ENCODE measurements at places on chromosomes 12 and 14. TPM values are rescaled to one million over a fixed set of nuclear protein-coding genes. Genes with fewer than 3 reads are reported as not detected.

DNA sequence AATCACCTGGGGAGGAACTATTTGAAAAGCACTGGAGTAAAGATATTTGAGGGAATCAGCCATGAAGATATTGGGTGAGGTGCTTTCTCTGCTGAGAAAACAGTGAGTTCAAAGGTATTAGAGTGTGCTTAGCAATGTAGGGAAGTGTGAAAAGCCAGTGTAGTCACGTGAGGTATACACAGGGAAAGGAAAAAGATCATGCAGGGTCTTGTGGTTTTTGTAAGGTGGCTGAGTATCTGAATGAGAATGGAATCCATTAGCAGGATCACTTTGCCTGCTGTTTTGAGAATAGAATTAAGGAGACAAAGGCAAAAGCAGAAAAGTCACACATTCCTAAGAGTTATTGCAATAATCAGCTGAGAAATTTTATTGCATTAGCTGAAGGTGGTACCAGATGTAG is 193.0 kb downstream of the PIK3C2G start:
- no peak for DNase-seq

The NFKBIA gene
- total RNA-seq: 76.5 TPM

The WSCD2 gene
- 1.1 TPM for total RNA-seq

The KRT85 gene
- not detected for total RNA-seq

DNA sequence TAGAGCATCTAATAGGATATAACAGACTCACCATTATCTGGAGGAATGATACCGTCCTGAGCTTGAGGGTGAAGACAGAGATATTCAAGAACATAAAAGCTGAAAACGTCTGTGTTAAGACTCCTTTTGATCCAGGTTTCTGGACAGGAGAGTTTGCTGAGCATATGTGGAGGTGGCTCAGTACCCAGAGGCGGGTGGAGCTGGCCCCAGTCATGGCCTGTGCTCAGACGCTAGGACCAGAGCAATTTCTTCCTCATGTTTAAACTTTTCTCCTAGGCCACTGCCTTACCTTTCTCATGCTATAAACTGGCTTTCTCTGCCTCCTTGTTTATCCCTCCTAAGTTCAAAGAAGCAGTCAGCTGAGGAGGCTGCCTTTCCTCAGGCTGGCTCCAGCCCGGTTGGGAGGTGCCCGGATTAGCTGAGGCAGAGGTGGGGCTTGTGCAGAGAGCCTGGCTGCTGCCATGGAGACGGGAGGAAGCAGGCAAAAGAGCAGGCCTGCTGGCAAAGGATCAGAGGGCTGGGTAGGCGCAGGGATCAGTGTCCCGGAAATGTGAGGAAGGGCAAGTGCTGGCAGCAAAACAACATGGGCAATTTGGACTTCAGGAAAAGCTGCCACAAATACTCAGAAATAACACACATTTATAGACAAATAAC is 13.7 kb downstream of the COA8 start:
- DNase-seq: peak; percentile 86

GRCh38 chr14:72595152-72595862 is 298.6 kb downstream of the DPF3 start:
- DNase-seq: no peak

The POTEM gene
- not detected for total RNA-seq

The TMEM30B gene
- 1.3 TPM for total RNA-seq

DNA sequence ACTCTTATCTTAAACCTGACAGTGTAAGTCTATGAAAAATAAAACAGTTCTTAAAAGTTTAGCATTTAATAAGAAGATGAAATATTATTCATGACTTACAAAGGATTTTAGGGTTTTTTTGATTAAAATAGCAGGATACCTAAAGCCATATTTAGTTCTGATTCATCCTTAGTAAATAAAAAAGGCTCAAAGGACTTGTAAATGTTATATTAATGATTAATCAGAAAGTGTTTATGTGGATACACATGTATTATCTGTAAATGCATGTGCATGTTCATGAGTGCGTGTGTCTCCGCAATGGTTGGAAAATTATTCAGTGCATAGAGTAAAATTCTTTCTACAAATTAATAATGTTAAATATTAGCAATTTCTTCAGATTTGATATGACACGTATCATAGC is 4.4 kb downstream of the KLRF1 start:
- no peak for DNase-seq

The PTPRR gene
- 0.96 TPM for total RNA-seq

The ZFHX2 gene
- total RNA-seq: 0.86 TPM

The FAM90A1 gene
- total RNA-seq: 0.35 TPM

The OR6C70 gene
- not detected for total RNA-seq

DNA sequence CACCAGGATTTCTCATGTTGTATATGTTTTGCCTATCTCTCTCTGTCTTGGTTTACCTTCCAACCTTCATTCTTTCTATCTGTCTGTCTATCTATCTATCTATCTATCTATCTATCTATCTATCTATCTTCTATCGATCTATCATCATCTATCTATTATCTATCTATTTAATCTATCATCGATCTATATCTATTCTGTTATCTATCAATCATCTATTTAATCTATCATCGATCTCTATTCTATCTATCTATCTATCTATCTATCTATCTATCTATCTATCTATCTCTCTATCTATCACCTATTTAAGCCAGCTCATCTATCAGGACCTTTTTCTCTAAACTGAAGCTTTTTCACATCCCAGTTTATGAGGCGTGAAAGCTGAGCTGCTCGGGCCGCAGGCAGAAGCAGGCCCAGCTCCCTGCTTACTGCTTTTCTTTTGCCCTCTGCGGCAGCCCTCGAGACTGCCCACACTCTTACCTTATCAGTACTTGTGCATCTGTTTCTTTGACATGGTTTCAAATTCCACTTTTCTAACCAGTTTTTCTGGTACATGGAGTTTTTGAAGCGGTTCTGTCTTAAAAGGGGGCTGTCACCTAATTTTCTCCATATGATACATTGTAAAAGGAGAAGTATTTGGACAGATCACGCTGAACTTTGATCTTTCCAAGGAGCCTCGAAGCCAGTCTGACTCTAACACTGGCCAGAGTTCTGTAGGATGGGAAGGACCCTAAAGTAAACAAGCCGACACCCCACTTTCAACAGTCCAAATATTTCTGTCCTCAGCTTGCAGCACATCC is 44.4 kb upstream of the GSG1 start:
- no peak for DNase-seq

DNA sequence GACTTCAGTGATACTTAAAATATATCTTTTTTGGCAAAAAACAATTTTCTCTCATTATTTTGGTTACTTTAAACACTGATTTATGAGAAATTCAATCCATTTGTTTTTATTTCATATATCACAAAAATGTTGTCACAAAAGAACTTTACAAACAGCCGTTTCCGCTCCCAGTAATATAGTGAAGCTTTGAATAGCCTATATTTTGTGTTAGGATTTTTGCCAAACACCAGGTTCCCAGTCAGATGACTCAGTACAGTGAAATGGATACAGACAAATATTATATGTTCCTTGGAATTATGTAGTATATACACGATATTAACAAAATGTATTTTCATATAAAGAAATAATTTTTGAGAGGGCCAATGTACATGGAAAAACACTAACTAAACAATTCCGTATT is 411.1 kb downstream of the CCER1 start:
- DNase-seq: no peak

- DNase-seq: no peak
Observed at GRCh38 chr14:76755610-76756370, 5.5 kb upstream of the VASH1 start.

All from heart right ventricle (tissue), 16 donors.